ENCODE measurements at places on chromosomes 3 and 15.

DNA sequence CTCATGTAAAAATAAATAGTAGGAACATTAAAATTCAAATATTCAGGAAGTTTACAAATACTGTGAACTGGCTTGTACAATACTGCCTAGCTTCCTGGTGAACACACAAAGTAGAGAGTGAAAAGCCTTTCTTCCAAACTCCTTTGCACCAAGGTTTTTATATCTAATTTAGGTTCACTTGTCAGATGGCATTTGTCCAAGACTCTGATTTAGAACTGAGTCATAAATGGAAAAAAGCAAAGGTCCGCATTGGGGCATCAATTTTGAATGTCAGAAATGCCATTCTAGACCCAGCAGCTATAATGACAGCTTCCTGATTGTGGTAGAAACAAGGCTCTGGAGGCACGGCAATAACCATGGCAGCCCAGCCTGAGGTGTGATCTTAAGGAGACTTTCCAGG lies 160.7 kb downstream of the PDE8A start:
- no peak for DNase-seq

GRCh38 chr15:51024735-51025453 lies 69.8 kb downstream of the TNFAIP8L3 start:
- no peak for DNase-seq

DNA sequence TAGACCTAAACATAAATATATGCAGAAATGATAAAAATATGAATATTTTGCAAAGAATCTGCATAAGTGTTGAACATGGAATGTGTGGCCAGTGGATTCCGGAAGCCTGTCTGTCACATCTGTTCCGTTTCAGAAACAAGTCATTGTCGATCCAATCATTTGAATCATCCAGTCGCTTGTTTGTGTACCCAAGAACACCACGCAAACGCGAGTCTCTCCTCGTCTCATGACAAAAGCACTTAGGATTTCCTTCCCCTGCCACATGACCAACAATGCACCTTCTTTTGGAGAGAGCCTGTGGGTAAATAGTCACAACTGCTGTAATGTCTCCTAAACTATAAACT lies 80.2 kb downstream of the FMN1 start:
- DNase-seq = no peak

DNA sequence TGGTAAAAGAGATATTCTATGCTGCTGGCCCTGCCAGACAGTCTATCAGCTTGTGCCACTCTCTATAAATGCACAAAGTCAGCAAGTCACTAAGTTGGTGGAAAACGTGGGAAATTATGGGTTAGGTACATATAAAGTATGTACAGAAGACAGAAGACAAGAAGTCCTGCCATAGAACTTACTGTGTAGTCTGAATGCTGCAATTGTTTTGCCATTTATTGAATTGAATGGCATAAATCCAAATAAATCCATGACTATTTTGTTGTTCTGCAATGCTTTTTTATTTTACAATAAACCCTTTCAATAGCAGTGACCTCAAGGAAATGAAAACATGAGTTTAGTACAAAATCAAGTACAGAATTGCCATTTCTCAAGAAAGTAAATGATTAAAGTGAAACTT lies 34.1 kb upstream of the TM4SF1 start:
- no peak for DNase-seq

DNA sequence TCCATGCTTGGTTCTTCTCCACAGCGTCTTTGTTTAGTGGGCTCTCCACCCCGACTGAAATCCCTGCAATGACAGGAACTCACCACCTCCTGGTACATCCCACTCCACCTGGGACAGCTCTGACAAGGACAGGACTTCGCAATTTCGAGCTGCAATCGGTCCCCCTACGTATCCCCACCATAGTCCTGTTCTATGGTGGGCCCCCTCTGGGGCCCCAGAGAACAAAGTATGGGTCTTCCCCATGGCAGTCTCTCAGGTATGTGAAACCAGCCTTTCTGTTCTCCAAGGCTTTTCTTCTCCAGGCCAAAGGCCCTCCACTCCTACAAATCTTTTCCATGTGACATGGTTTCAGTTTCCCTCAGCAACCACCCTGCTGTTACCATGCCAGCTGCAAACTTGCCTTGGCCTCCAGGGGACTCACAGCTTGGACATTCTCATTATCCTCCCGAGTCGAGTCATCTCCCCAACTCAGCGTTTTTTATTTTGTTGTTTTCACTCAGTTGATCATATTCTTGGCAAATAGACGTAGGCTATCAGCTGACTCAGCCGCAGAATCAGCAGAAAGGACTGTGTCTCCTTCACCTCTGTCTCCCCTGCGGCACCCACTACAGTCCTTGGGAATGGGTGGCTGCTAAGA lies 233.3 kb downstream of the OPA1 start:
- DNase-seq = no peak

DNA sequence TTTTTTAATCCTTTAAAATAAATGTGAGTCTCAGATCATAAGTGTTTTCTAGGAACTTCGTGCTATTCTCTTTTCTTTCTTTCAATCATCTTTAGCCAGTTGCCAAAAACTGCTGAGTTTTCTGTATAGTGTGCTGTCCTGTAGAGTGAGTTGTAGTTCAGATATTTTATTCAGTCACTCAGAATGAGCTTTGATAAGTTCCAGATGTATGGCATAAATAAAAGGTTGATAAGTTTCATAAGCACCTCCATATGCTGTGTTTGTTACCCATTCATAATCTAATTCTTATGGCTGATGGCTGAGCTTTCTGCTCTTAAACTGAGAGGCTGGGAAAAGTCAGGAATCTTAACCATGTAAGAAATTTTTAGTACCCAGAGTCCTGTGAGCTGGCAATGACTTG lies 59.3 kb upstream of the COL6A6 start:
- no peak for DNase-seq

DNA sequence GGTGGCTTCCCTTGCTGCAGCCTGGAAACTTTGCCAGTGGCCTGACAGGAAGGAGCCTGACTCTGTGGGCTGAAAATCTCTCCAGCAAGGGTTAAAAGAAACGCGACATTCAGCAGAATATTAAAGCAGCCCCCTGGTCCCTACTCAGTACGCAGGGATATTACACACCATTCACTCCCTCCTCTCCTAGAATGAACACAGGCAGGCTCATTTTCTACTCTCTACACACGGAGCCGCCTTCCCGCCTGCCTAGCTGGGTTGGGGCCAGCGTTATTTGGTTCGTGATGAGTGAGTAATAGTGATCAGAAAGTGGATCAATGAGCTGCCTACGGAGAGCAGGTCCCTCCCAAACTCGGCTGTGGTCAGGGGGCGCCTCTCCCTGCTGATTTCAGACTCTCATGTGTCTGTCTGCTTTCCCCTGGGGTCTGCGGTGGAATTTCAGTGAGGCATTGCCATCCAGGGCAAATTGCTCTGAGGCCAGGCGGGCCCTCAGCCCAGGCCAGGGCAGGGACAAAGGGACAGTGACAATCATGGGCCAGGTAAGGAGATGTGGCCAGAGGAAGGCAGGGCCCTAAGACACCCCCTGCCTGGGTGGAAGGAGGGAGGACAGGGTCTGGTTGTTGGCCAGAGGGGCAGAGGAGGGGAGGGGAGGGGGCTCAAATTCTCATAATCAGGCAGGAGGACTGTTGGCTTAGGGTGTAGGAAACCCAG lies 2.8 kb downstream of the EPHB1 start:
- no peak for DNase-seq

GRCh38 chr3:123807820-123808219 lies 76.3 kb downstream of the MYLK start:
- DNase-seq = no peak

DNA sequence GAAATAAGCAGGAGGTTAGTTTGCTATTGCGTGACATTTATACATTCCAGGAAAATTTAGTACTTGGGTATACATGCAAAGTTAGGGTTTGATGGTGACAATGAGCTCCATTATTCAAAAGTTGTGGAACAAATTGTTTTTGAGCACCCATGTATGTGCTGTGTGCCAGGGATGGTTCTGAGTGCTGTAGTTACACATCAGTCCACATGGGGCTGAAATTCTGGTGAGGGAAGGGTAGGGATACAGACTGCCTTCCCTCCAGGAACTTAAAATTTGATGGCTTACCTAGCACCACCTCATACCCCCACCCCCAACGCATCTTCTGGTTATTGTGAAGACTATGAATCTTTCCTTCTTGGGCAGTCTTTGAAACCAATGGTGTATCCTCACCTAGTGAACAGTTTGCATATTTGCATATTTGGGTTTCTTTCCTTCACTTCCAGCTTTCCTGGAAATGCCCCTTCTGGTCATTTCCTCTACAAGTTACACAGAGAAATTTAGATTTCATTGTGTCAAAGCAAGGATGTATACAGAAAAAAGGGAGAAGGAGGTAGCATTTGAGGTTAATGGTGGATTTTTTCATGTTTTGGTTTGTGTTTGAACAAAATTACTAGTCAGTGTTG lies 222.0 kb upstream of the IL12A start:
- DNase-seq = no peak

GRCh38 chr15:92663250-92663951 lies 7.8 kb upstream of the FAM174B start:
- no peak for DNase-seq

- no peak for DNase-seq
These were observed 5.1 kb downstream of the HIGD2B start for GRCh38 chr15:72680931-72681330.

DNA sequence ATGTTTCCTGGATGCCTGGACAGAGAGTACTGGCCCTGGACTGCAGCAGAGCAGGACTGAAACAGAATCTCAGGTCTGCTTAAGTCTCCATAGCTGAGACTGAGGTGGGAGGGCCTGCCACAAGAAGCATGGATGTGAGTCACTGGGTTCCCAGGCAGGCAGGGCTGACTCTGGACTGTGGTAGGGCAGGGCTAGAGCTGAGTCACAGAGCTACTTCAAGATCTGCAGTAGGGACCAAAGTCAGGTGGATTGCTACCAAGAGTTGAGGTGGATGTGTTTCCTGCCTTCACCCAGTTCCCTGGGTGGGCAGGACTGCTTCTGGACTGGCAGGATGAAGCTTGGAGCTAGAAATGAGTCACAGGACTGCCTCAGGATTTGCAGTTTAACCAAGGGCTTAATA lies 282.9 kb downstream of the AGBL1 start:
- DNase-seq = no peak

DNA sequence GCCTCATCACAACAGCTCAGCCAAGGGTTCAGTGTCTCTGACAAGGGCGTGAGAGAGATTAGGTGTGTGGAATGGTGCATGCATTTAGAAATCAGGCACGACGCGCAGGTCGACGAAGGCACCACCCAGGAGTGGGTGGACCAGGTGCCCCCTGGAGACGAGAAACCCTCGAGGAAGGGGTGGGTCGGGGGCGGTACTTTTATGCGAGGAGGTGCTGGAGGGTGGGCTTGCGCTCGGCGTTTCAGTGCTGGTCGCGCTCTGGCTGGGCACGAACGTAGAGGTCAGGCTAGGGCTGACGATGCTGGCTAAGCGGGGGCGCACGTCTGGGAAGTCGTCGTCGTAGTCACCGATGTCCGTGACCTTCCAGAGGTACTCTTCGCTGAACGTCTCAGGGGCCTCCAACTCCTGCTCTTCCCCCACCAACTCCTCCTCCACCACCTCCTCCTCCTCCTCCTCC lies 393 bp downstream of the ERICH6 start:
- DNase-seq = no peak

GRCh38 chr3:41394896-41395295 lies 195.6 kb downstream of the CTNNB1 start:
- no peak for DNase-seq

- DNase-seq = no peak
These were observed 50.4 kb downstream of the CCR4 start for GRCh38 chr3:33001889-33002288.

DNA sequence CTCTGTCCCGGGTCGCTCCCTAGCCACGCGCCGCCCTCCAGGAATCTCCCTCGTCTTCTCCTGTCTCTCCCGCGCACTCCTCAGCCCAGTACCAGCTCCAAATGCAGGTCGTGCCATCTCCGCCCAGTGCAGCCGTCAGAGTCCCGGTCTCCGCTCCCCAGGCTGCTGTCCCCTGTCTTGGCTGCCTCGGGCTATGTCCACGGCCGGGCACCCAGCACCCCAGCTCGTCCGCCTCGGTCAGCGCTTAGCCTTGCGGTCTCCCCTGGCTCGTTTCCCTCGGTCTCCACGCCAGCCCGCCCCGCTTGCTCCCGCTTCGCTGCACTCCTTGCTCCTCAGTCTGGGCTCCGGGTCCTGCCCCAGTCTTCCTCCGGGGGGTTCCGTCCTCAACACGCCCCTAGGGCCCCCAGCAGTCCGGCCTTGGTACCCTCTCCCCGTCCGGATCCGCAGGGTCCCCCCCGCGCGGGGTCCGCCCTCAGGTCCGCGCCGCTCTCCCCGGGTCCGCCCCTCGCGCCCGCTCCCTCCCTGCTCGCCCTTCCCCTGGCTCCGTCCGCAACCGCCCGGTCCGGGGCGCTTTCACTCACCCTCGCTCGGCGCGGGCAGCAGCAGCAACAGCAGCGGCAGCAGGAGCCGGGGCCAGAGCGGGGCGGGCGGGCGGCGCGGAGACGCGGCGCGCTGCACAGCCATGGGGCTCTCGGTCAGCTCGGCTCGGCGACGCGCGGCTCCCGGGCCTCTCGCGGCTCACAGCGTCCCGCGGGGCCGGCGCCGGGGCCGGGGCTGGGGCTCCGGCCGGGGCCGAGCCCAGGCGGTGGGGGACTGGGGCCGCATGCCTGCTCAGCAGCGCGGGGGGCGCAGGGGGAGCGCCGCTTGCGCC lies 462 bp downstream of the IGDCC3 start:
- DNase-seq = no peak

GRCh38 chr15:73937726-73938125 lies 11.5 kb downstream of the LOXL1 start:
- DNase-seq = no peak

- DNase-seq = no peak
These were observed 86.4 kb downstream of the PCCB start for GRCh38 chr3:136336329-136337100.

DNA sequence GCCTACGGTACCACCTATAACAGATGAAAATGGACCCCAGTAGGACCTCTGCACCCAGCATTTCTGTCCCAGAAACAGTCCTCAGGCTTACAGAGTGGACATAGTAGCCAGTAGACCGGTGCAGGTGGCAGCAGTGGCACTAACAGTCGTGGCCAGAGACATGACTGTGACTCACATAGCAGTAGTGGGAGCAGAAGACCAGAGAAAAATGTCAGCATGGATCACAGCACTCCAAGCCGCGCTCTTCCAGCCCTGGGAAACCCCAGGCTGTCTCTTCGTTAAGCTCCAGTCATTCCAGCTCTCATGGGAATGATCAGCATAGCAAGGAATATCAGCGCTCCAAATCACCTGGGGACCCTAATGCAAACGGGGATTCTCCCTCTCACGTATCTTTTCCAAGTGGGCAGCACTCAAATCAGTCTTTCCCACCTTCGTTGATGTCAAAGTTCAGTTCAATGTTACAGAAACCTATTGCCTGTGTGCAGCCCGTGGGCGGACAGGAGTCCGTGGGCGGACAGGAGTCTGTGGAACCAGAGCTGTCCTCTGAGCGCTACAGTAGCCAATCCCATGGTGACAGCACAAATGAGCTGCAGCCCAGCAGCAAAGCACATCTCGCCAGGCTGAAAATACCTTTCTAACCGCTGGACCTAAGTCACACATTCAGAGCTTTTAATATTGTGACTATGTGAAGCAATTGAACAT lies 10.5 kb downstream of the BFSP2 start:
- no peak for DNase-seq
